ENCODE measurements at places on chromosomes 11 and 22. TPM values are rescaled to one million over a fixed set of nuclear protein-coding genes. Genes with fewer than 3 reads are reported as not detected.

GRCh38 chr22:35629406-35630216 is 12.5 kb upstream of the MB start:
- peak; percentile 98 for DNase-seq

GRCh38 chr11:31764766-31765165 is 46.4 kb downstream of the PAX6 start:
- DNase-seq: no peak

JAM3 gene
- 48.2 TPM for polyA plus RNA-seq

APOBEC3F gene
- 6.2 TPM for polyA plus RNA-seq

DNA sequence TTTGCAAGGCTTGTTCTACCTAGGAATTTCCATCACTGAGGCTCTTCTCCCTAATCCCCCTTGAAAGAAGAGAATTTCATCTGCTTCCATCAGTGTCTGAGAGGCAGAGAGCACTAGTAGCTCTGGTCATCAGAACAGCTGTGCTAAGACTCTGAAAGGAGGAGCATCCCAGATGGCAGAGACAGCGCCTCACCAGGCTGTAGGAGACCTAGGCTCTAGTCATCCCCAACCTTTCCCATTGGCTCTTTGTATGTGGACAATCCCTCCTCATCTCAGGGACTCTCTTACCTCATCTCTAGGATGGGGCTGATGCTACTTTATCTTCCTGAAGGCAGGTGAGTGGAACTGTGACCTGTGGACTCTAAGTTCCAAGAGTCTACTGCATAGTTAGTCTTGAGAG is 8.8 kb upstream of the OR9I1 start:
- DNase-seq: peak; percentile 6

DNA sequence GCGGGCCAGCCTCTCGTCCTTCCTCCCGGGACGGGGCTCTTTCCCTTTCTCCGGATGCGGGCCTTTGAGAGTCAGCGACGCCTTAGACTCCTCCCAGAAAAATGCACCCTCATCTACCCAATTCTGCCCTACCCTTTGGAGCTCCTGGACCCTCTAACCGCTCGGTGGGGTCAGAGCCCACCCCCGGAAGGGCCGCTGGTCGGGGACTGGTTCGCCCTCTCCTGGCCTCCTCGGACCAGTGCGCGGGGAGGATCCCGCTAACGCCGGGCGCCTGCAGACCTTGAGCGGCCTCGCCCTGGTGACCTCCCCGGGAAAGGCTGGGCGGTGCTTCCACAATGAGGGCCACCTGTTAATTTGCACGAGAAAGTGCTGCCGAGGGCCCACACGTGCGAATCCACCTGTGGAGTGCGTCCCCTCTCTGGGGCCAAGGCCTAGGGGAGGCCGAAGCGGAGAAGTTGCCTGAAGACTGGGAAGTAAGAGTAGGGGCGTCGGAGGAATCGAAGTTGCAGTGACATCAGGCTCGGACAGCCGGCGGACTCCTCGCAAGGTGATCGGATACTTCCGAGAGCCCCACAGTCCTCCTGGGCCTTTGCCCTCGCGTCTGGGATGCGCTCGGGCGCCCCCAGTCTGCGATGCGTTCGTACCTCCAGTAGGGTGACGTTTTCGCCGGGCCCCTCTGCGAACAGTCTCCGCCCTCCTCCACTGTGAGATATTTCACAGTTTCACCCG is 61.5 kb downstream of the ENDOD1 start:
- peak; percentile 97 for DNase-seq

DNA sequence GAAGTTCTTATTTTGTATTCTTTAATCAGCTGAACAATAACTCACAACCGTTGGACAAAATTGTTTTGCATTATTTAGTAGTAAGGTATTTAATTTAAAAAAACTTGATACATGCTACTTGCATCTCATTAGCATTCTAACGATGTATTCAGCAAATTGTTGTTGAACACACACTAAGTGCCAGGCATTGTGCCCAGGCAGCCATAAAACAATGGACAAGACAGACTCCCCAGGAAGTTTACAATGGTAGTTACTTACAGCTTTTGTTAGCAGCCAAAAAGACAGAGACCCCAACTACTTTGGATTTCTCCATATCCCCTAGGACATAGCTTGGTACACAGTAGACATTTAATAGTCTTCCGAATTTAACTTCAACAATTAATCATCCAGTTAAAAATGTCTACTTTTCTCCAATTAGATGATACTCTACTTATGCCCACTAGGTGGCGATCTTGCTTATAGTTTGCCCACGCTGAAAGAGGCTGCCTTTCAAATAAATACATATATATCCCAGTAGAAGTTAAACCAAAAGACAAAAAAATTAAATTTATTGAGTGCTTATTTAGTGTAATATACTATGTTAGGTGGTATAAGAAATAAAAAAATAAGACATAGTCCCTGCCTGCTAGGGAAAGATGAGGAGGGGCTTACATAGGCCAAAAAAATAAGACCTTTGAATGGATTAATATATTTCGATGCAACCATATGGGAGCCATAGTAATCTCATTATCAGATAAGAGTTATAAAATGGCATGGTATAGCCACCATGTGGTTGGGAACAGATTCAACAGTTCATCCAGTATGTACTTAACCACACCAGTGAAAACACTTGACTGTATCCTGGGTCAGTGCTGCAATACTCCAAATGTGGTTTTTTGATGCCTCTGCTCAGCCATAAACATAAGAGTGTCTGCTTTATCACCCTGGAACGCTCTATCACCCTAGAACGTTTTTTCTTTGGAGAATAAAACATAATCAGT is 2.0 kb upstream of the FJX1 start:
- DNase-seq: peak; percentile 81
